ENCODE measurements at places on chromosomes 1 and 21.

GRCh38 chr21:34156957-34157356, 83.6 kb downstream of the MRPS6 start:
- DNase-seq, result no peak

- no peak for DNase-seq
Observed at GRCh38 chr1:77039739-77040138, 172.5 kb downstream of the ST6GALNAC5 start.

DNA sequence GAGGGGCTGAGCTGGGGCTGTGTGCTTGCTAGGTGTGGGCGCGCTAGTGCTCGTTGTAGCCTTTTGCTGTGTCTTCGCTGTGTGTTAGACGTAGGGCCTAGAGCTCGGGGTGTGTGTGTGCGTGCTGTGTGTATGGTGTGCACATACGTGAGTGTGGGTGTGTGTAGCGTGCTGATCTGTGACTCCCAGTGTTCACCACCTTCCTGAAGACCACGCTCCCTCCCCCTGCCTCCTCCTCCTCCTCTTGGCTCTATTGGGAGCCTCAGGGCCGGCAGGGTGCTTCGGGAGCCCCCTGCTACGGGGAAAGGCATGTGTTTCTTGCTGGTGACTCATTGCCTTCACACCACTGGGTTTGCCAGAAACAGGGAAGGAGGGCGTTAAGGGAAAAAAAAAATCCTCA, 9.4 kb upstream of the KCNC4 start:
- no peak for DNase-seq

DNA sequence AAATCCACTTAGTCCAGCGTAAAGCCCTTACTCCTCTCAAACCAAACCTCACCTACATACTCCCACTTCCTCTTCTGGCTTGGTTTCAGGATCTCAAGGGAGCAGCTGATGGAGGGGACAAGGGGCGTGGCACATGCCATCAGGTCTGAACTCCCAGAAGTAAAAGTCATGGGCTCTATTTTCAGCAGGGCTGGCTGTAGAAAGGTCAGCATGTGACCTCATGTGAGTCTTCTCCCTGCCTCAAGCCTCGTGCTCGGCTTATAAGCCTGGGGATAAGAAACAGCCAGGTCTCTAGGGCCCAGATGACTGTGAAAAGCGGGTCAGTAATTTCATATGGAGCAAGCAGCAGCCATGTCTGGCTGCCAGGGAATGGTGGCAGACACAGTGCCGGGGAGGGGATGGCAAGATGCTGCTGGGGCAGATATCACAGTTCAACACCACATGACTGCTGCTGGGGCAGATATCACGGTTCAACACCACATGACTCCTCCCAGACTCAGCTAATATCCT, 227.9 kb downstream of the KCNH1 start:
- DNase-seq, result no peak

GRCh38 chr1:246447501-246447900, 59.6 kb downstream of the SMYD3 start:
- no peak for DNase-seq

DNA sequence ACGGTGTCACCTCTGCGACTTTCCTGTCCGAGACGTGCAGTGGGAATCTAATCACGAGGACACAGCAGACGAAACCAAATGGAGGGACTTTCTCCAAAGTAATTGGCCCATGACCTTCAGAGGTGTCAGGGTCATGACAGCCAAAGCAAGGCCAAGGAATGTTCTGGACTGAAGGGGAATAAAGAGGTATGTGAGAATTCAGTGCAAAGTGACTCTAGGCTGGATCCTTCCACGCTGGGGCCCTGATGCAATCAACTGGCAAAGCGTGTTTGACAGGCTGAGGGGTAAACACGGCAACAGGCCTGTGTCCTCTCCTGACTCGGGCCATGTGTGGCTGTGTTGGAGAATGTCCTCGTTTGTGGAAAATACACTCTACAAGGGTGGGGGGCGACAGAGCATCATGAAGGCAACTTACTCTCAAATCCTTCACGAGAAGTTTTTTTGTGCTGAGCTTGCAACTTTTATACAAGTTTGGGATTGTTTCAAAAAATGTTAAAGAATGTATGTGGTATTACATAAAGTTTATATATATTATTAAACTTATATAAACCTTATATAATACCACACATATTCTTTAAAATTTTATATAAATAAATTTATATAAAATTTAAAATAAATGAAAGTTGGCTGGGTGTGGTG, 1.7 kb downstream of the CFAP74 start:
- DNase-seq, result no peak

DNA sequence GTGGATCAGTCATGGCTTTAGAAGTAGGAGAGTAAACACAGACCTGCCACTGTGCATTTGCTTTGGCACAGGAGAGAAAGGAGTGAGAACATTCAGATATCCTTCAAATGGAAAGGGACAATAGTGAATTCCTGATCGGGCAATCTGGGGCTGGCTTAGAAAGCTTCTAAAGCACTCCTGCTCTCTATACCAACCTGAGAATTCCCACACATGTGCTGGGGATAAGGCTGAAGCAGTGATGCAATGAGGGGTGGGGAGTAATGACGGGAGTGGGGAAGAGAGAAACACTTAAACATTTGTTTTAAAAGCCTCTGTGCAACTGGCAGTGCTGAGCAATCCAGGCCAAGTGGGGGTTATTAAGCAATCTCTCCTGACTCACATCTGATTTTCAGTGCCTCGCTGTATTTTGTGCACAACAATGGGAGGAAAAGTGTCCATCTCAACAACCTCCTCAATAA, 108.8 kb downstream of the KIAA0319L start:
- DNase-seq, result no peak

GRCh38 chr1:160942926-160943325, 11.7 kb downstream of the ITLN2 start:
- DNase-seq, result no peak

DNA sequence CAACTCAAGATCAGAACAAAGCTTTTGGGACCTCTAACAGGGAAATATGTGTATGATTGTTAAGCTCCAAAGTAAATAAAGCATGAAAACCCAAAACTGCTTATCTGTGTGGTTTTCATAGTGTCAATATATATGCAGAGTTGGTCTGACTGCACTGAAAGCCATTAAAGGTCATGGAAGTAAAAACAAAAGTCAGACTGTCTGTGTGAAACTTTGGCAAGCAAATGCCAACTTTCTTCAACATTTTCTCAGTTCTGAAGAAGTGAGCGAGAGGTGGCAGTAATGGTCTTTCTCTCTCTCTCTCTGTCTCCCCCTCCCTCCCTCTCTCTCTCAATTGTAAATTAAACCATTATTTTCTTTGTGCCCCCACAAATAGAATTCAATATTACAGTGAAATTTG, 100.1 kb upstream of the S1PR1 start:
- DNase-seq, result no peak

GRCh38 chr1:67732750-67733151, 47.8 kb downstream of the GADD45A start:
- DNase-seq, result no peak

DNA sequence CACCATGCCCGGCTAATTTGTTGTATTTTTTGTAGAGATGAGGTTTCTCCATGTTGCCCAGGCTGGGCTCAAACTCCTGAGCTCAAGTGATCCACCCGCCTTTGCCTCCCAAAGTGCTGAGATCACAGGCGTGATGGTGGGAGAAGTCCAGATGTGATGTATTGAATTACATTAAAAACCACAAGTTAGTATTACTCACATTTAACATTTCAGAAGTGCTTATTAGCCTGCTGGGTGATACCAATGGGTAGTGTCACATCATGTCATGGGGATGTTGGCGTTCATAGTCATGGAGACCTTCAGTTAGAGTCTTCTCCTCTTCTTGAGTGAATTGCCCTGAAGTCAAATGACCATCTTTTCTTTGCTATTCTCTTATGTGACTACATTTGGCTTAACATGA, 63.6 kb upstream of the VAMP3 start:
- DNase-seq, result peak; percentile 19

GRCh38 chr1:110524311-110525248, 5.6 kb upstream of the KCNA10 start:
- DNase-seq, result no peak

- no peak for DNase-seq
Observed at GRCh38 chr1:119409731-119410130, 5.2 kb upstream of the HSD3B2 start.

- peak; percentile 27 for DNase-seq
Observed at GRCh38 chr1:47191940-47192457, 2.2 kb upstream of the PDZK1IP1 start.

Measured in cardiac septum (tissue), 1 donor.